Muscle of leg (tissue), 16 donors: ENCODE measurements at places on chromosomes 7 and 10.

- no peaks in the 10 kb centered on the region for H3K4me1 ChIP-seq
- peak; percentile 84 for DNase-seq
- H3K27ac ChIP-seq: no peak overlapping the region
- no peaks in the 10 kb centered on the region for H3K27me3 ChIP-seq
- H3K4me3 ChIP-seq: no peak overlapping the region
Measured at GRCh38 chr10:60434418-60435046, 44.9 kb upstream of the ANK3 start.

- H3K4me1 ChIP-seq: peaks cover 2% of the 10 kb centered on the region
- H3K36me3 ChIP-seq: no peaks in the 10 kb centered on the region
- H3K27ac ChIP-seq: no peak overlapping the region
- H3K27me3 ChIP-seq: no peaks in the 10 kb centered on the region
Measured at GRCh38 chr10:68879628-68880027, 21.5 kb upstream of the DDX50 start.

DNA sequence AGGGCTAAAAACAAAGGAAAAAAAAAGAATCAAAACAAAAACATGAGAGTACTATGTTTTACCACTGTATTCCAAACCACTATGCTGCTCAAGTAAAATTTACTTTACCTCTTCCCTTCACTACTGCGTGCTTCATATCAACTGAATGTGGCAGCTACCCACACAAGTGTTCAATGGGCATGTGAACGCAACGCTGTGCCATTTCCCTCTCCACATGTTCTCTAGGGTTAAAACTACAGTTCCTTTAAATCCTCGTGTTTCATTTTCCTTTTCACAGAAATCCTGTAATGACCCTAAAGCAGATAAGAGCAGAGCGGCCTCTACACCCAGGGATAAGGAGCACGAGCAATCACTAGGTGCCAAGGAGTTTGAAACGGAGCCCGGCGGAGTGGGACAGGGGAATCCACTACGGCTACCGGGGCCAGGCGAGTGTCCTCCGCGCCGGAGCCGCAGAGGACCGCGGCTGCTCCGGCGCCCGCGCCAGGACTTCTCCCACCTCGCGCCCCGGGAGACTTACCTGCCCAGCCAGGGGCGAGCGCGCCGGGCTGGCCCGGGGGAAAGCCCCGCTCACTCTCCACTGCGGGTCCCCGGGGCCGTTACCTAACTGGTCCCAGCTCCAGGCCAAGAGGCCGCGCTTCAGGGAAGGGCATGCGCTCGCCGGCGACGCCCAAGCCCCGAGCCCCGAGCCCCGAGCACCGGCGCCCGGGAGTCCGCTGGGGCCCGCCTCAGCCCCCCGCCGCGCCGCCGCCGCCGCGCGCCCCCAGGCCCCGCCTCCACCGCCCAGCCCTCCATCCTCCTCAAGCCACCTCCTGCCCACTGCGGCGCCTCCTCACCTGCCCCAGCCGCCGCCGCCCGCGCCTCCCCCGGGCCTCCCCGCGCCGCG lies 711 bp downstream of the NAMPT start:
- DNase-seq: peak; percentile 55
- H3K36me3 ChIP-seq: no peaks in the 10 kb centered on the region
- peaks cover 7% of the 10 kb centered on the region for H3K4me1 ChIP-seq
- H3K4me3 ChIP-seq: peak overlapping the region; percentile 87
- no peaks in the 10 kb centered on the region for H3K27me3 ChIP-seq

DNA sequence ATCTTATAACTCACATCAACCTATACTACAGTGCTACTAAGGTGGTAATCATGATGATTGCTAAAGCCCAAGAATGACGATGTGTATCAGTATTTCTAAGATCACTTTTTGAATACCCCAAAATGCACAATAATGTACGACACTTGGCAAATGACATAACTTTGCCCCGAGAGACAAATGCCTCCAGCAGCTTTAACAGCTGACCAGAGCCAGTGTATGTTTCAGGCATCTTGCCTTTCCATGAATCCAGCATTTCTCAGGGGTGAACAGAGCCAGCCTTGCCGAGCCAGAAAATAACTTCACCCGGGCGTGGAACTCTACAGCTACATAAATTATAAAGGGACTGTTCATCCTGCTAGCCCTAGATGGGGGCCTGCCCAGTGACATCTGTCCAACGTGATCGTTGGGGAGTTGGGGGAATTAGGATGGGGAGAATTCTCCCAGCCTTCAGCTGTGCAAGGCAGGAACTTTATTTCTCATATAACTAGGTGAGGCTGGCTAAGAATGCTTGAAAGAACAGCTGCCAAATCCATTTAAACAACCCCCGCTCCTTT lies 1.8 kb downstream of the IGFBP3 start:
- peaks cover 31% of the 10 kb centered on the region for H3K27me3 ChIP-seq
- H3K4me3 ChIP-seq: peak overlapping the region; percentile 65
- peak; percentile 81 for DNase-seq
- peaks cover 44% of the 10 kb centered on the region for H3K4me1 ChIP-seq
- H3K36me3 ChIP-seq: peaks cover 27% of the 10 kb centered on the region
- peak overlapping the region; percentile 79 for H3K27ac ChIP-seq

- DNase-seq: no peak
Measured at GRCh38 chr10:12972146-12972545, 29.4 kb downstream of the CCDC3 start.

DNA sequence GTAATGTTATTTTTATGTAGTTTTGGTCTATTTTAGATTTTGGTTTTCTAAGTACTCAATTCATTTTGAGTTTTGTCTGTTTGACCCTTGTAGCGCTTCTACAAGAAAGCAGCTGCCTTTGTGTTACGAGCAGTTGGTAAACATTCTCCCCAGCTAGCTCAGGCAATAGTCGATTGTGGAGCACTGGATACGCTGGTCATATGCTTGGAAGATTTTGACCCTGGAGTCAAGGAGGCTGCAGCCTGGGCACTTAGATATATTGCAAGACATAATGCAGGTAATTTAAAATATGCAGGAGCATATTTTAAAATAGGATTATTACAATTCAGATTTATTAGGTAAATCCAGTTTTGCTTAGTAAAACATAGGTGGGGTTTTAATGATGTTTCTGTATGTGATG lies 23.1 kb downstream of the SPAG6 start:
- no peaks in the 10 kb centered on the region for H3K4me1 ChIP-seq
- no peaks in the 10 kb centered on the region for H3K36me3 ChIP-seq
- no peaks in the 10 kb centered on the region for H3K27me3 ChIP-seq
- no peak overlapping the region for H3K4me3 ChIP-seq

- H3K4me1 ChIP-seq: peaks cover 8% of the 10 kb centered on the region
- no peak overlapping the region for H3K27ac ChIP-seq
- no peak overlapping the region for H3K4me3 ChIP-seq
Measured at GRCh38 chr7:134740376-134740775, 39.1 kb upstream of the CALD1 start.

DNA sequence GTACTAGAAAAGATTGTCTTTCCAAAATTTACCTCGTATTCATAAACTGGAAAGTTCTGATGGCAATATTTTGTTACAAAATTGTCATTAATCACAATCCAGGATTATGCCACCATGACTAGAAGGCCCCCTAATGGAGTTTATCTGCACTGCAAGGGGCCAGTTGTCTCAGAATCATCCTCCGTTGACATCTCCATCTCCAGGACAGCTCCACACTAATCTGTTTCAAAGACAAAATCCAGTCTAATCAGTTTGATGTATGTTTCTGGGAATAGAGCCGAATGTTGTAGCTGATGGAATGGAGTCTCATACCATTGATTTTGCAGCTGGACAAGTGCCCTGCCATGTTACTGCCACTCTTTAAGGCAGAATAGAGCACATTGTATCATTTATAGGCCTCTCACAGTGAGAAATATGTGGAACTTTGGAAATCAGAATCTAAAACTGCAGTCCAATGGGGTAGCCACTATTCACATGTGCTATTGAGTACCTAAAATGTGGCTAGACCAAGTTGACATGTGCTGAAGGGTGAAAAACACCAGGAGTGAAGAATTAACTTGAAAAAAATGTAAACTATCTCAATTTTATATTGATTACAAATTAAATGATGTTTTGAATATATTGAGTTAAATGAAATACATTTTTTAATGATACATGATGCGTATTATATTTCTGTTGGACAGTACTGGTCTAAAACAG lies 38.3 kb upstream of the TOMM7 start:
- no peak overlapping the region for H3K4me3 ChIP-seq
- no peaks in the 10 kb centered on the region for H3K27me3 ChIP-seq
- H3K4me1 ChIP-seq: peaks cover 8% of the 10 kb centered on the region
- no peak for DNase-seq
- H3K36me3 ChIP-seq: peaks cover 10% of the 10 kb centered on the region

GRCh38 chr10:86600296-86600695 lies 54.1 kb upstream of the OPN4 start:
- no peak overlapping the region for H3K4me3 ChIP-seq
- DNase-seq: no peak
- H3K27ac ChIP-seq: no peak overlapping the region
- no peaks in the 10 kb centered on the region for H3K4me1 ChIP-seq
- H3K36me3 ChIP-seq: no peaks in the 10 kb centered on the region
- no peaks in the 10 kb centered on the region for H3K27me3 ChIP-seq

DNA sequence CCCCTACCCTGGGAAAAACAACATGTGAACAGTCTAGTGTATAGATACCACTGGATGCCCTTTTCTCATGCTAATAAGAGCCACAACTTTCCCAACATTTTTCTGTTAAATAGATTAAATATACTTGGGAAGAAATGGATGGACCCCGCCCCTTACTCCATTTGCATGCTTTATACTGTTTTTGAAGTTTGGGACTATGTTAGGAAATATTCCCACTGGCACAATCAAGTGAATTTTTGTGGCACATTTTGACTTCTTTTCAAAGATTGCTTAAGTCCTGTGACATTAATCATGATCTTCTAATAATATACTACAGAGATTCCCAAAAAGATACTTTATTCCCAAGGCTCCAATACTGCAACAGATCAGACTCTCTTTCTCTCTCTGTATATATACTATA lies 216.6 kb downstream of the TWIST1 start:
- H3K27ac ChIP-seq: no peak overlapping the region
- H3K36me3 ChIP-seq: no peaks in the 10 kb centered on the region
- no peak overlapping the region for H3K4me3 ChIP-seq
- DNase-seq: no peak
- no peaks in the 10 kb centered on the region for H3K4me1 ChIP-seq
- H3K27me3 ChIP-seq: no peaks in the 10 kb centered on the region

DNA sequence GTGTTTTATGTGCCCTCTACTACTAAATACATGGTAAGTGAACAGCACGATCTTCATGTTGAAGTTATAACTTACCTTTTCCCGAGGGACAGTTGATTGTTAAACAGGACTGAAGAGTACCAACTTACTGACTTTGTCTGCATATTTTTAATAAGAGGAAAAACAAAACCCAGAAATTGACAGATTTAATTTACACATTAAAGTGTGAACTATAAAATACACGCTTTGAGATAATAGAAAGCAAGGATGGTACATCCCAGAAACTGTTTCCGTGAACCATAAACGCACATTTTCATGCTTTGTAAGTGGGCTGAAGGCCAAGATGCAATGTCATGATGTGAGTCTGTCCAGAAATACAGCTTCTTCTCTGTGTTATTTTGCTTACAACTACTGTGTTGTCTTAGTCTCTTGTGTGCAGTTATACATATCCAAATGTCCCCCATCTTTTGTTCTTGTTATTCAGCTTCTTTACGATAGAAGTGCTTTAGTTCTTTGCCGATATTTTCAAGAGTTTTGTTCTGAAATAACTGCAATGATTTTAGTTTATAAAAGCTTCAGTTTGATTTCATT lies 190.1 kb downstream of the MLLT10 start:
- H3K36me3 ChIP-seq: no peaks in the 10 kb centered on the region
- H3K4me3 ChIP-seq: no peak overlapping the region
- H3K27ac ChIP-seq: peak overlapping the region; percentile 78
- DNase-seq: peak; percentile 80
- peaks cover 9% of the 10 kb centered on the region for H3K4me1 ChIP-seq

- no peaks in the 10 kb centered on the region for H3K36me3 ChIP-seq
- peak; percentile 90 for DNase-seq
- H3K4me3 ChIP-seq: peak overlapping the region; percentile 20
- peaks cover 67% of the 10 kb centered on the region for H3K4me1 ChIP-seq
- peak overlapping the region; percentile 92 for H3K27ac ChIP-seq
- no peaks in the 10 kb centered on the region for H3K27me3 ChIP-seq
Measured at GRCh38 chr10:110821508-110821907, 50.2 kb upstream of the PDCD4 start.

DNA sequence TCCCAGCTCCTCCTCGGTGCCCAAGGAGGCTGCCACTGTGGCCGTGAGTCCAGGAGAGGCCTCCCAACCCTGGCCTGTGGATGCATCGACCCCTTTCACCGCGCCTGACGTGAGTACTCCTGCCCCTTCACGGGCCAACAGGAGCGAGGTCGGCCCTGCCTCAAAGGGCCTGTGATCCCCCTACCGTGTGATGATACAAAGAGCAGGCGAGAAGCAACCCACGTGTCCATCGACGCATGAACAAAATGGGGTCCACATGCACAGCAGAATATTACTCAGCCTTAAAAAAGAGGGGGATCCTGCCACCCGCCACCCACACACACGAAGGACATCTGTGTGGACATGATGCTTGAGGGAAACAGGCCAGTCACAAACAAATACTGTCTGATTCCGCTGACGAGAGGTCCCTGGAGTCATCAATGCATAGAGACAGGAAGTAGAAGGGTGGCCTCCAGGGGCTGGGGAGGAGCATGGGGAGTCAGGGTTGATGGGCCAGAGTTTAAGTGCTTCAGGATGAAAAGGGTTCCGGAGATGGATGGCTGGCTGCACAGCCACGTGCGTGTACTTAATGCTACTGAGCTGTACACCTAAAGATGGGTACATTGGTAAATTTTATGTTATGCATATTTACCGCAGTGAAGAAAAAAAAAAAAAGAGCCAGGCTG lies 151.9 kb downstream of the PRKAG2 start:
- peaks cover 3% of the 10 kb centered on the region for H3K27me3 ChIP-seq
- H3K27ac ChIP-seq: no peak overlapping the region
- no peak for DNase-seq
- H3K4me3 ChIP-seq: no peak overlapping the region

GRCh38 chr10:78599122-78599853 lies 469.5 kb upstream of the ZMIZ1 start:
- H3K27ac ChIP-seq: no peak overlapping the region
- H3K4me3 ChIP-seq: no peak overlapping the region
- no peaks in the 10 kb centered on the region for H3K36me3 ChIP-seq
- no peak for DNase-seq
- peaks cover under 1% of the 10 kb centered on the region for H3K27me3 ChIP-seq

DNA sequence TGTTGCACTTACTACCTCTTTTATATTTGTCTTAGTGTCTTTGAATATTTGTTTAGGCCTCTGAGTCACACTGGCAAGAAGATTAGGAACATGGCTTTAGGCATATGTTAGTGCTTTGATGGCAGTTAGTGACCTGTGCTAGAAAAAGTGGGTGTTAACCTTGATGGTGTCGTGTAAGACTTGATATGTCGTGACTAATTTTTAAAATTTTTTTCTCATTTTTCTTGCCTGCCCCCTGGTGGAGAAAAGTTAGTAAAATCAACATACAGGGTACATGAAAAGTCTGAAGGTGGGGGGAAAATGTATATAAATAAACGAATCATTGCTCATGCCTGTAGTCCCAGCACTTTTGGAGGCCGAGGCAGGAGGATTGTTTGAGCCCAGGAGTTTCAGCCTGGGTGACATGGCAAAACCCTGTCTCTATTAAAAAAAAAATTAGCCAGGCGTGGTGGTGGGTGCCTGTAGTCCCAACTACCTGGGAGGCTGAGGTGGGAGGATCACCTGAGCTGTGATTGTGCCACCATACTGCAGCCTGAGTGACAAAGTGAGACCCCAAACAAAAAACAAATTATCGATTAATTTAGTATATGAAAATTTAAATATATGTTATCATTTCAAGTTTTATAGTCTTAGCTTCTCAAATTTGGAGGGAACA lies 44.6 kb downstream of the TAX1BP1 start:
- no peak overlapping the region for H3K27ac ChIP-seq
- peaks cover 4% of the 10 kb centered on the region for H3K36me3 ChIP-seq
